ENCODE measurements at places on chromosomes 5 and 9. TPM values are rescaled to one million over a fixed set of nuclear protein-coding genes. Genes with fewer than 3 reads are reported as not detected.

Gene MORN5
- not detected for polyA plus RNA-seq

Gene CDH9
- polyA plus RNA-seq = not detected

Gene PTPN3
- 0.98 TPM for polyA plus RNA-seq

Gene TCF7
- polyA plus RNA-seq = 23.2 TPM

Gene ZNF367
- polyA plus RNA-seq = 1.9 TPM
